ENCODE measurements at places on chromosomes 16 and 17.

GRCh38 chr16:25121824-25122600, 10.5 kb downstream of the LCMT1 start:
- DNase-seq = no peak

GRCh38 chr17:82924812-82925211, 85.0 kb upstream of the ZNF750 start:
- no peak for DNase-seq

GRCh38 chr17:1110862-1111598, 68.8 kb downstream of the ABR start:
- peak; percentile 84 for DNase-seq

GRCh38 chr16:51146256-51146924, 4.7 kb downstream of the SALL1 start:
- peak; percentile 51 for DNase-seq

- no peak for DNase-seq
Observed at GRCh38 chr17:76934561-76935320, 66.5 kb downstream of the MGAT5B start.

GRCh38 chr16:28845761-28846079, 428 bp downstream of the TUFM start:
- DNase-seq = no peak

DNA sequence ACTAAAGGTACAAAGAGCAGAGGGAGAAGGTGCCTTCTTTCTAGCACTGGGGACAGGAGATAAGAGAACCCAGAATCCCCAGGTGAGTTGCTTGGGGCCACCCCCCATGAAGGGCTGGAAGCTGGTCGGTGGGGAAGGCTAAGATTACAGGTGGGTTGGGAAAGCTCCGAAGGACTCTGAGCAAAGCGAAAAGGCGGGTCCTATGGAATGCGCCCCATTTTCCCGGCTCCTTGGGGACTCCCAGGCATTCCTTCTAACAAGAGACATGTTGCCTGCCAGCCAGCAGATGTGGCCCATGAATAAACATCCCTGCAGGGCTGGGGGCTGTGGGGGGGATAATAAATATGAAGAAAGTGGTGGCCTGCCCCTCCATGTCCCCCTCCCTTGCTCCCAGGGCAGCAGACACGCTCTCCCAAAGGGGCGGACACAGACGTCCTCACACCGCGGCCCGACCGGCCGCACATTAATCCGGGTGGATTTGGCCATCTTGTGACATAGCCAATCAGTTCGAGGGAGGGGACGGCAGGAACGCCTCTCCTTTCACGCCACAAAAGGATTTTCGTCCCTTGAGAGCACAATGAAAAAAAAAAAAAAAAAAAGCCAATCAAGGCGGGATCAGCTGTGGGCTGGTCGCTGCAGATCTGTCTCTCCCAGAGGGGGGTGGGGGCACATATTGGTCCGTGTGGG, 98.5 kb downstream of the SOX9 start:
- DNase-seq = no peak

DNA sequence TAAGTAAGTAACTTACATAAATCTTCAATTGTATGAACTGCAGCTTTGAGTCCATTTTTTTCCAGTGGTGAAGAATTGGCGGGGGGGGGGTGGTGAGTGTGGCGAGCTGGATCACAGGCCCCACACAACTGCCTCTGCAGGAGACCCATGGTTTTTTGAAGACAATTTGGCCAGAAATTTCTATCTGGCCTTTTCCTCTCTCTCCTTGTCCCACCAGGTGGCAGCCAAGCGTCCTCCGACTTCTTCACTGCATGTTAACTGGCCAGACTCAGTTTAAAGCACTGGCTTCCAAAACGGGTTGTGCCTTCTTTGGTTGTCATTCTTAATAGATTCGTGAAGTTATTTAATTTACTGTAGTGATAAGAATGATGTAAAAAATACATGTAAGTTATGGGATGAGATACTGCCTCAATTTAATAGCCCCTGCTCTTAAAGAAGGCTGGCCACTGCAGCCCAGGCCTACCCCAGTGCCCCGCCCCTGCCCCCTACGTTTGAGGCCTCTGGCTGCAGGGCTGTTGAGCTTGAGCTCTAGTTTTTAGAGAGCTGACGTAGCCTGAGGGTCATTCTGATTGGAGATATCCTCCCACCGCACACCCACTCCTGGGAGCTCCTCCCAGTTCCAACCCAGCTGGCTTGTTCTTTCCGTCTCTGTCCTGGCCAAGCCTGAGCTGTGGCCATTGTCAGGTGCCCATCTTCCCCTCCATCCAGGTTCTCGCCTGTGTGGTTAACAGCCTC, 36.4 kb downstream of the AKAP1 start:
- DNase-seq = peak; percentile 73

- DNase-seq = peak; percentile 84
Observed at GRCh38 chr17:47978324-47978723, 7.4 kb downstream of the CDK5RAP3 start.

DNA sequence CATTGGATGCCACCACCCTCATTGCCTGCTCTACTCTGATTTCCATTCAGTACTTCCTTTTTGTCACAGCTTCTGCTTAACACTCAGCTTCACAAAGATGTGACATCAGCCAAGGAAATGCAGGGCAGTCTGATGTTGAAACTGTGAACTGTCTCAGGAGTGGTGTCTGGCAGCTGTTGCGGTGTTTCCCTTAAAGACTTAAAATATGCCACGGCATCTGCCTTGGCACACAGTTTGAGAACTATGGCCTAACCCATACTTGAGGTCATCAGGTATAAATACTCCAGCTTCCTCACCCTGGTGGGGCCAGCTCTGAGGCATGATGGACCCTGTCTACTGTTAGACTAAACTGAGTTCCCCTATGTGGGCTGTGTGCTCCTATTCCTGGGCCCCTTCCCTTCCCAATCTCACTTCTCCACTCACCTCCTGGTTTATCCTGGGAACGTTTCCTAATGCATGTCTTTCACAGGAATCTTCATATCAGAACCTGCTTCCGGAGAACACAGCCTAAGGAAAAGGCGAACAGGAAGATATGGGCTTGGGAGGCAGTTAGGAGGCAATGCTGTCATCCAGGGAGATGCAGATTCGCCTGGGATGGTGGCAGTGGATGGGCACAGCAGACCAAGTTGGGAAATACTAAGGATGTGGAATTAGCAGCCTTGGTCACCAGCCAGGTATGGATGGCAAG, 96.5 kb downstream of the WSCD1 start:
- DNase-seq = no peak

- peak; percentile 78 for DNase-seq
Observed at GRCh38 chr17:50219342-50219741, 17.9 kb upstream of the COL1A1 start.

GRCh38 chr16:296276-296675, 13.3 kb downstream of the PDIA2 start:
- no peak for DNase-seq

DNA sequence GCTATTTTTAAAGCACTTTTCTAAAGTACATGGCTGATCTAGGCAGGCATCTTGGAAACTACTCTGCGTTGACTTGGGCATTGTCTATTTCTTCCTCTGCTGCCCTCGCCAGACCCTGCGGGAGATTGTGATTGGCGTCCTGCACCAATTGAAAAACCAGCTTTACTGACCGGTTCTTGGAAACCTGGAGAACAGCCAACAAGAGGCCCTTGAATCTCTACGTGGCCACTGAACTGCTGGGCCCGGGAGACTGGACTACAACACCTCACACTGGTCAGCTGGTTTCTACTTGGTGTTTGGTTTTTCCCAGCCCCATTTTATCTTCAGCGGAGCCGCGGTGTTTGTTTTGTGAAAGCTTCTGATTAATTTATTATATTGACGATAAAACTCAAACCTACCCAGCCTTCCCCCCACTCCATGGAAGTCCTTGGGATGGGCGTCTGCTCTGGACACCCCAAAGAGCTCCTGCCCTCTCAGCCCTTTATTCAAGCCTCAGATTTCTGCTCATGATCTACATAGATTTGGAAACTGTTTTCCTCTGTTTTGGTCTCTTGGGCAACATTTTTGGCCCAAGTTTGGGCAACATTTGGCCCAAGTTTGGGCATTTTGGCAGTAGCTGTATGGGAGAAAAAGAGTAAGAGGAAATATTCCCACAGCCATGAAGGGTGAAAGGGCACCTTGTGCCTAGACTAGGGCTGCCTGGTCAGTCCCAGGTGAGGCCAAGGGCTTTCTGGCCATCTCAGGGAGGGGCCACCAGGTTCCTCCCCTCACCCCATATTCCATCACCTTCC, 4.7 kb downstream of the MLX start:
- DNase-seq = no peak

DNA sequence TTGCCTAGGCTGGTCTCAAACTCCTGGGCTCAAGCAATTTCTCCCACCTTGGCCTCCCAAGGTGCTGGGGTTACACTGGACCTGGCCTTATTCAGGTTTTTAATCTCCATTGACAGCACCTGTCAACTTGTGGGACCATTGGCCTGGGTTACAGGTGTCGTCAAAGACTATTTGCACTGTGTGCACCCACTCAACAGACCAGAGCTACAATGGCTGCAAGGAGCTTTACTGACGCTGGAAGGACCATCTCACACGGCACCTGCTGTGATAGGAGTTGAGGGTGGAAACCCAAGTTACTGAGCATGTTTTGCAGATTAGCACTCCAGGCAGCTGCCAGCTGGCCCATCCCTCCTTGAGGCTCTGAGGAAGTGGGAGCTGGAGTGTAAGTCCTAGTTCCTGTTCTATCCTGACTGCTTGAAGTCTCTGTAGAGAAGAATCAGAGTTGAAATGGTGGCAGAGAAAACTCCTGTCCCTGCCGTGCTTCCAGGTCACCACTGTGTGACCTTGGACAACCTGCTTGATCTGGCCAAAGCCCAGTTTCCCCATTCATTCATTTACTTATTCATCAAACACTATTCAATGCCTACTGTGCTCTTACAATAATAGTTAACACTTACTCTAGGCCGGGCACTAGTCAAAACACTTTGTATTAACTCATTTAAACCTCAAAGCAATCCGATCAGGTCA, 42.4 kb upstream of the LONP2 start:
- no peak for DNase-seq
